Left kidney (tissue), 8 donors: ENCODE measurements at places on chromosomes 7 and 10.
A peak's percentile ranks its signal among the peaks of the same experiment; 100 is the strongest.

- DNase-seq, result peak; percentile 65
These were observed 189.2 kb upstream of the PODXL start for GRCh38 chr7:131745390-131746248.

- no peak for DNase-seq
These were observed 248.8 kb upstream of the FZD8 start for GRCh38 chr10:35890676-35891495.

DNA sequence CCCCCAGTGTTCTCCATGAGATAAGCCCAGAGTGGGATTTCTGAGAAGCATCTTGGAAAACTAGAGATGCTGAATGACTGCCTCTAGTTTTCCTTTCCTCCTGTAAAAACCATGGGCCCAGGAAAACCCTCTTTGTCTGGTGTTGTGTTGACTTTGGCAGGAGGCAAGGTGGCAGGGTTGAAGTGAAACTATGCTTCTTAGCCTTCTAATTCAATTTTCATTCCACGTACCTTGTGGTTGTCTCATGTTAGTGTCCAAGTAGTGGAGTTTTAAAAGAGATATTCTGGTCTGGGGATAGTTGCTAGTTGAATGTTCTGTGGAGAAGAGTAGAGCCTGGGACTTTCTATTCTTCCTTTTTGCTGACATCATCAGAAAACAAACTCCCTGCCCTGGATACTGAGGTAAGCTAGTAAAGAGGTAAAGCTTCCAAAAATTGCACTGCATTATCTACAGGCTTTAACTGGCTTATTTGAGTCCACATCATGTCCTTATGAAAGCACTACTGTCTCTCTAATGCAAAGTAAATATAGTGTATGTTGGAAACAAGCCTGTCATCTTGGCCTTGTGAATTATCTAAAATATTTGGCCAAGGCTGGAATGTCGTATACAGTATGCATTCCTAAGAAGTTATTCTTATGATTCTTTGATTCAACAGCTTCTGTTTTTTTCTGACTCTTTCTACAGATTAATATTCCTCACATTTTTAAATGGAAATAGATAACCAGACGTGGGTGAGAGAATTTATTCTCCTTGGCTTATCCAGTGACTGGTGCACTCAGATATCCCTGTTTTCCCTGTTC lies at the start of gene OR2F2:
OR2F2 (plus strand) TSS at position 708 of the 800 bp plus-strand sequence; CDS start at position 708, 0 bp downstream.
- no peak for DNase-seq

GRCh38 chr10:3071405-3072198 lies 4.3 kb downstream of the PFKP start:
- DNase-seq, result no peak

DNA sequence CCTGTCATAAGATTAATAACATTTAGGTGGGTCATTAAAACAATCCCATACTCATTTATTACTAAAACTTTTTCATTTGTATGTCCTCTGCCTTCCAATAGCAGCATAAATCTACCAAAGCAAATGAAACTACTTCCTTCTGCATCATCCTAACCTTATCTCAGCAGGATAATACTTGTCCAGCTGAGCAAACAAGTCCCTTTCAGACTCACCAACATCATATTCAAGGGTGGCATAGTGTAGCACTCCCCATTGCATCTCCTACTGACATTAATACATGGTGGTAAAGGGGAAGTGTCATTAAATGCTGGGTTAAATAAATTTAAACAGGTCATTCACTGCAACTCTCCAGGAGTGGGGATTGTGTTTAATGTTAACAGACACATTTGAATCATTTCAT lies 3.4 kb upstream of the MINDY3 start:
- no peak for DNase-seq

DNA sequence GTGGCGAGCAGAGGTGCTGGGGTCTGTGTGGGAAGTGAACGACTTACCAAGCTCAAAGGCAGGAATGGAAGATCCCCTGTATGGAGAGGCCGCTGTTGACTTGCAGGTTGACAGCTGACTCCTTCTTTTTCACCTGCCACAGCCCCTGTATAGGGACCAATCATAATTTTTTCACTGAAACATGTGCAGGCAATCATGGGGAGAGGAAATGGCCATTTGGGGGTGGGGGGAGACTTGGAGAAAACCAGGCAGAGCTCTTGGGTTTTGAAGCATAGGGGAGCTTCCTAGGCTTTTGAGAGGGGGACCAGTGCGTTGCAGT lies 101.4 kb downstream of the WDR37 start:
- no peak for DNase-seq

DNA sequence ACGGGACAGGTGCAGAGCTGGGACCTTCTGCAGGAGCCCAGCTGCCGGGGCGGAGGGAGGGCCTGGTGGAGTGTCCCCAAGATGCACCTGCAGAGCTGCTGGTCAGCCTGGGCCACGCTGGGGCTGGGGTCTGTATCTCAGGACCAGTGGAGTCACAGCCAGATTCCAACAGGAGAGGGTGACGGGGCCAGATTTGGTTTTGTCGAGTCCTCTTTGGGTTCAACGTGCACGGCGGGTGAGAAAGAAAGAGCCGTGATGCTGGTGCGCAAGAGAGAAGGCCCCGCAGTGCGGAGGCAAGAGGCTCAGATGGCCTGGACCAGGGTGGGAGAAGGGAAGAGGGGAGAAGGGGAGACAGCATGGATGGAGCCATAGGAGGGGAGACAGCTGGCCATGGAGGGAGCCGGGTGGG lies 462.9 kb downstream of the PTPRN2 start:
- no peak for DNase-seq

- DNase-seq, result peak; percentile 91
These were observed 95.5 kb upstream of the ZMIZ1 start for GRCh38 chr10:78972947-78973900.

DNA sequence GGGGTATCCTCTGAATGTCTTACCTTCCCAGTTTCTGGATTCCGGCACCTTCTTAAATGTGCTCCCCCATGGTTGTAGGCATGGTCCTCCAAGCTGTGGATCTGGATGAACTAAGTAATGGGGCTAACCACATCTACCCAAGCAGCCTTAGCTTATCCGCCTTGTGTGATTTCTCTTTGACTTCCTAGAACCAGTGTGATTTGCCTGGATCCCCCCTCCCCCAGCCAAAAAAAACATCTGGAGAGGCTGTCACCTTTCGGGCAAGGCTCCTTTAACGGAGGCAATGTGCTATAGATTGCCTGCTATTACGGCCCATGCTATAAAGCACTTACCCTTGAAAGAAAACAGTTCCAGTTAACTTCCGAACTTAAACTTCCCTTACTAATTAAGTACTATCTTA lies 33.9 kb downstream of the C1GALT1 start:
- no peak for DNase-seq

- no peak for DNase-seq
These were observed 112.5 kb downstream of the WNT2 start for GRCh38 chr7:117210397-117210796.

- DNase-seq, result no peak
These were observed 545 bp downstream of the GIGYF1 start for GRCh38 chr7:100693312-100694097.

GRCh38 chr7:83155407-83155806 lies 7.3 kb downstream of the PCLO start:
- no peak for DNase-seq

- DNase-seq, result no peak
These were observed 115.6 kb downstream of the DPP6 start for GRCh38 chr7:154167807-154168206.

DNA sequence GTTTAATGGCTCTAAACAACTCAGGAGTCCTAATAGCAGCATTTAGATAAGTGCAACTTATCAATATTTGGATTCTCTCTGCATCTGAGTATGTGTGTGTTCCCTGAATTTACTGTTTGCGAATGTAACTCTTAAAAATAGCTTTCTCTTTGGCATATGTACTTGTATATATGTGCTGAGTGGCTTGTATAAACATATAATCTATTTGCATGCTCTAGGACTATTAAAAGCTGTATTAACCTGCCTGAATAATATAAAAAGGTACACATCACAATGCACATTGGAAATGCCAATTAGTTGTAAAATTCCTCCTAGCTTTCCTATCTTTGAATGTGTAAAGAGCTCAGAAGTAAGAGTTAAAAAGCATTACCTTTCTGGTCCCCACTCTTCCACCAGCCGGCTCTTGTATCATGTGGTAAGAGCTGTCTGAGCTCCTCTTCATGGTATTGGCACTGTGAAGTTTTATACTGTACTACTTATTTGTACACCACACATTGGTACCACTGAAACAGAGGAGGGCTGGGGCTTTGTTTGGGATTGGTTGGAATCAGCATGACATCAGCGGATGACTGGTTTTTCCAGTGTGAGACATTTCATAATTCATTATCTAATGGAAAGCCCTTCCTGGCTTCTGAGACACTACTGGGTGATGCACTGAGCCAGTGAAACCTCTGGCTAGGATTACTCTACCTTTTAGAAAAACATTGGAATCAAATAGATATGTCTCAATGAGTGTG lies at the start of gene INHBA:
INHBA (minus strand) TSS at position 456 of the 737 bp plus-strand sequence. CDS start 2,716 bp downstream, outside the sequence.
- no peak for DNase-seq

DNA sequence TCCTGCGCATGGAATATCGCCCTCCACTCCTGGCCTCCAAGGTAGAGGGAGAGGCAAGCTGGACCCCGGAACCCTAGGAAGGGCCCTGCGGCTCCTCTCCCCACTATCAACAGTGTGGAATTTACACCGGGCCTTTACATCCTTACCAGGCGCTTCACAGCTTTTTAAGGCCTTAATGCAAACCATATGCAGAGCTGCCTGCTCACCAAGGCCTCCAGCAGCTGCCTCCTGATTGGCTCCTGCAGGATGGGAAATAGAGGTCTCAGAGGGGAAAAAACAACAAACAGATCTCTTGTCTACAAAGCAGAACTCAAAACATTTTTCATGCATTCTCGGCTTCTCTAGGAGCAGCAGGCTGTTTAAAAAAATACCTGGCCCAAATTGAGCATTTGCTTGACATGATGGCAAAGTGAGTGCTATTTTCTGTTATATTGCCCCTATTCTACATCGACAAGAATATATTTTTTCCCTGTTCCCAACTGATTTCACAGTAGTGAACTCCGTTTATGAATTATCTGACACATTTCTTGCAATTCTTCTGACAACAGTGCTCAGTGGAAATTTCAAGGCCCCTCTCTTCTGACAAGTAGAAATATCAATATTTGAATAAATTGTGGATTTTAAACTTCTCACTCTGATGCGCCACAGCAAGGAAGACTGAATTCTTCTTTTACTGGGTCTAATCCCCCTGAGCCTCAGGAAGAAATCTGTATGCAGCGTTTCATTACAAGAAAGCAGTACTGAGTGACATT lies 51.7 kb downstream of the EBF3 start:
- no peak for DNase-seq

- DNase-seq, result no peak
These were observed 117.7 kb downstream of the RSU1 start for GRCh38 chr10:16699435-16700057.

GRCh38 chr7:55108818-55109217 lies 90.0 kb downstream of the EGFR start:
- DNase-seq, result no peak

GRCh38 chr10:34835908-34836508 lies 20.9 kb upstream of the PARD3 start:
- DNase-seq, result peak; percentile 67
